ENCODE measurements at places on chromosomes 2 and 18.

DNA sequence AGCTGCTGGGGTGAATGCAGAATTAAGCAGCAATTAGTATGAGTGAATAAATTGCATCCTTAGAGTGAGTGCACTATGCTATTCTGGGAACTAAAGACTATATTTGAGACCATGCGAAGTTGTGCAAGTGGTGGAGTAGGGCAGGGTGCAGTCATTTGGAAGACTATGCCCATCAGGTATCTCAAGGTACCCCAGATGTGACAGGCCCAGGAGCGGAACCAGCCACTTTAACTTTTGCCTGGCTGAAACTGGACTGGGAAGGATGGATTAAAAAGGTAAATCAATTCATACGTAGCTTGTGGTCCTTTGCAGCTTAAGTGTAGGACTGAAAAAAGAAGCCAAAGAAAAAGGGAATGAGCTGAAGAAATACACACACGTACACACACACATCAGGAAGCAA is 1.7 kb downstream of the KYNU start:
- DNase-seq: no peak

GRCh38 chr2:16950436-16950835 is 284.8 kb upstream of the CYRIA start:
- no peak for DNase-seq

GRCh38 chr2:215918901-215919599 is 94.3 kb downstream of the MREG start:
- DNase-seq: no peak

GRCh38 chr18:50135903-50136302 is 59.0 kb downstream of the MYO5B start:
- no peak for DNase-seq
